ENCODE measurements at places on chromosomes 16 and 17.

DNA sequence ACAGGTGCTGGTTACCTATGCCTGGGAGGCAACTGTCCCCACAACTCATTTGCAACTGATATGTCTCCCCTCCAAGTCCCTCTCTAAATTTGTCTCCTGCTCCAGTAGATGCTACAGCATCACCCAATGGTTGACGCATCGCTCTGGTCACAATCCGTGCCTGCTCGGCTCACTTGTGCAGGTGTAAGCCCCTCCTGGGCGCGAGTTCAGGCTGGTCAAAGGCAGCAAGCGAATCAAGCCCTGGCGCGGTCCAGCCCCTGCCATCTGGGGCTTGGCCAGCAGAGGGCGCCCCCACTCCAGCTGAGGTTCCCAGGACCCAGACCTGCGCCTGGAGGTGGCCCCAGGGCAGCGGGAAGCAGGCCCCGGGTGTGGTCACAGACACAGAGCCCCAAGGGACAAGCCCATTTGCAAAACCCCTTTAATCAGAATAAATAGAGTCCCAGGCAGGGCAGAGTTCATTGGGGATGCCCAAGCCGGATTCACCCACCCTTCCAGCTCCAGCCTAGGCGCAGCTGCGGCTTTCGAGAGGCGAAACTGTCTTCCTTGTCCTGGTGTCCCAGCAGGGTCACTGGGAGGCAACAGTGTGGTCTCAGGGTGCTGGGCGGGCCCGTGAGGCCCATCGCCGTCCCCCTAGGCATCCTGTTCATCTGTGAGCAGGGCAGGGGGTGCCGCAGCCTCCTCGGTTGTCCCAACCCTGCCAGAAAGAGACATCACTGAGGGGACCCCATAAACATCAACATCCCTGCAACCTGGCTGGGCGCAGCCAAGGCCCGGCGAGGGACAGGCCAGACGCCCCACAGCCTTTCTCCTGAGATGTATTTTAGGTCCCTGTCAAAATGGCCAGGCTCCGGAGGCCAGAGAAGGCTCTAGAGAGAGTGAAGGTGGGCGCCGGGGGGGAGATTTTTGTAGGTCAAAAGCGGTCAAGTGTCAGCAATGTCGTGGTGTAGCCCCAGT lies 15.8 kb downstream of the TMC6 start:
- no peak for DNase-seq

DNA sequence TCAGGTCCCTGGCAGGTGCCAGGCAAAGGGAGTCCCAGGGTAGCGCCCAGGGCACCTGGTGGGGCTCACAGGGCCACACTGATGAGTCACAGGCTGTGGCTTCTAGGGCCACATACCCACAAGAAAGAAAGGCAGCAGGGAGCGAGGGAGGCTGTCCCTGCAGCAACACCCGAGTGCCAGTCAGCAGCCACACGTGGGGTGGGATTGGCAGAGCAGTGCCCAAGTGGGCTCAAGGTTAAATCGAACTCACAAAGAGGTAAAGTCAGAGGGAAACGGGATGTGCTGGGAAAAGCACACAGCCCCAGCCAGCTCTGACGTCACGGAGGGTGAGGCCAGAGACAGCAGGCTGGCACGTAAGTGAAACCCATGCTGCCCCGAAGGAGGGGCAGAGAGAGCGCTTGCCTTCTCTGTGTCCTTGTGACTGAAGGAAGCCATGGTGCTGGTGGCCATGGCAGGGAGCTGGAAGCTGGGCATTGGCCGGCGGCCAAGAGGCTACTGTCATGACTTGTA lies 33.8 kb downstream of the FA2H start:
- DNase-seq, result no peak

DNA sequence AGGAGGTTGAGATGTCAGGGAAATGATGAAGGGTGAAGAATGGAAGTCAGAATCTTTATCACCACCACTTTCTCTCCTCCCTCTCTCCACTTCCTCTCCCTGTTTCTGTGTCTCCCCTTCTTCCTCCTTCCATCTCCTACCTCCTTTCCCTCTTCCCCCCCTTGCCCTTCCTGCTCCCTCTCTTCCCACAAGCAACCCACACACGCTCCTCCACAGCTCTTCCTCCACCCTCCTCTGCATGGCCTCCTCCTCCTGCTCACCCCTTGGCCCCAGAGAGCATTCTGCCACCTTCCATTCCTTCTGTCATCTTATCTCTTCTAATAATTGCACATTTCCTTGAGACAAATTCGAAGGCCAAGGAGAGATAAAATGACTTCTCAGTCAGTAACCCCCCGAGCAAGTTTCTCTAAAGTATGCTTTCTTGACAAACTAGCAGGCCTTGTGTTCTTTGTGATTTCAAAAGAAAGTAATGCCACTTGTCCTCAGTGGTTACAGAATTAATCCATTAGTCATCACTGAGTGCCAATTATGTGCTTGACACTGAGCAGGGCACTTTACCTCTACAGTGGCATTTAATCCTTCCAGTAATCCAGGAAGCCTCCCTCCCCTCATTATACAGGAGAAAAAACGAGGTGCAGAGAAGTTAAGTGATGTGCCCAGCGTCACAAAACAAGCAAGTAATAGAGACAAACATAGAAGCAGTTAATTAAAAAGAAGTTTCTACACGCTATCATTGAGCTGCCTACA lies 72.3 kb upstream of the CCL1 start:
- DNase-seq, result no peak

DNA sequence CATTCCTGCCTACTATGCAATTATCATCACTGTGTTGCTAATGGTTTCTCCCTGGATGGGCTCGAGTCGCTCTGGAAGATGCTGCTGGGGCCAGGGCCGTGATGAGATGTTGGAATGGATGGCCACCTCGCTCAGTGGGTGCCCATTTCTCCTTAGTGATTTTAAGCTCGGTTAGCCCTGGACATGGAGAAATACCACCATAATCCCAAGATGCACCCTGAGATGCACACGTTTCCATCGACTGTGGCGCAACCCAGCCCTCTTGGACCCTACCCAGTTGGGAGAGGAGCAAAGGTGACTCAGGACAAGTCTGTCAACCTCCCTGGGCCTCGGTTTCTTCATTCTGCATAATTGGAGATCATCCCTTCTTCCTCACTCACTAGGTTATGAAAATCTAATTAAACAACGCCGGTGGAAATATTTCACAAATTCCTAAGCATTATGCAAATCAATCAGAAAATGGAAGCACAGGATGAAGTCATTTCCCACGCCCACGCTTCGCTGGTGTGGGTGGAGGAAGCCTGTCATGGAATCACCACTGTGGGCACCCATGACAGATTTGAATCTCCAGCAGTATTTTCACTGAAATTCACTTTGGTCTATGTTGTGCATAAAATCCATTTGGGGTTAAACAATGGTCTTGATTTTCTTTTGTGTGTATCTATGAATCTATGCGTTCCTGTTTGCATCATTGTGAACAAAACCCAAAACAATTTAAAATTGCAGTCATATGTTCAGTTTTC lies 195.2 kb downstream of the AXIN2 start:
- no peak for DNase-seq

GRCh38 chr16:86567701-86568581 lies 1.3 kb downstream of the FOXC2 start:
- DNase-seq, result no peak
